Breast epithelium (tissue), 4 donors: ENCODE measurements at places on chromosomes 5 and 9. TPM values are rescaled to one million over a fixed set of nuclear protein-coding genes. Genes with fewer than 3 reads are reported as not detected.

DNA sequence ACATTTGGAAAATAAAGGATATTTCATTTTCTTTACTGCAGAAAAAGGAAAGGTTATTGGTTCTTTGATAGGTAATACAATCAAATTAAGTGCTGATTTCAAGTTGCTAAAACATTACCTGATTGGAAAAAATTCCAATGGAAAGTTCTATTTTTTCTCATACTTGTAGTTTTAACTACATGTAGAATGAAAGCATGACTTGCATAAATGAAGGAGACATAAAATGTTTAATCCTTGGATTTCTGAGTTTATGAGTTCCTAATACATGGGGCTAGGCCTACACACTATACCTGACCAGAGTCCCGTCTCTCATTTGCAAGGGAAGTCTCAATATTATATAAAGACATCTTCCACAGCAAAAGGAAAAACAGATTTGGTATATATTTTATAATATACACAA, 5.2 kb upstream of the MEIKIN start:
- DNase-seq: no peak

GRCh38 chr9:76290555-76290954, 103.7 kb downstream of the RFK start:
- DNase-seq: no peak

DNA sequence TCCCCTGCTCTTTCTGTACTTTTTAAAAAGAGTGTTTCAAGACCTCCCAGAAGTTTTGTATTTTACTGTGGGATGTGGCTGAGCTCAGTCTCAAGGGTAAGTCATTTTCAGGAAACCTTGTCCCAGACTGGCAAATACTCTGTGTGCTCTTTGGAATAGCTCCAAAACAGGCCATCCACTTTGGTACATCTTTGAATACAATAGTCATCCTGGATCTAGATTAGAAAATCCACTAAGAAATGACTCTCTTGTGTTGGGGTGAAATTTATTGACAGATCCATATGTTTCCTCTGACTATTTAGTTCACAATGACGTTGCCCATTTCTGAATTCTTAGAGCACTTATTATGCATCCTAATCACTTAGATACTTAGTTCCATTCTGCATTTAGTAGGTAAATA, 95.2 kb downstream of the PLCXD3 start:
- no peak for DNase-seq

GRCh38 chr5:113376640-113377039, 58.1 kb downstream of the TSSK1B start:
- no peak for DNase-seq

DNA sequence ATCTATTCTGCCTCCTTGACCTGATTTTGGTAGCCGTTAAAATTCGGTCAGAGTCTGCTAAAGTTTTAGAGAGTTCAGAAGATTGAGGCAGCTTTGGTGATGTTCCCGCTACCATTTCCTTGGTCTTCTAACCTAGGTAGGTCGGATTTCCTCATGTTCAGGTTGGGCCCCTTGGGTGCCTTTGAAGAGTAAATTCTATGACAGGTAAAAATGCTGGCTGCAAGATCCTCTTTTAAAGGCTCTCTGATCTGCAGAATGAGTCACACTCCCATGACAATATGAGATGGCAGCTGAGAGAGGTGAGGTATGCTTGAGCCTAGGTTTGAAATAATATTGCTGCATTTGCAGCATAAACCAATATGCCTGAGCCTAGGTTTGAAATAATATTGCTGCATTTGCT, 198.9 kb downstream of the TSSK1B start:
- no peak for DNase-seq

GRCh38 chr5:170076211-170076610, 29.5 kb upstream of the FOXI1 start:
- no peak for DNase-seq

- no peak for DNase-seq
These were observed 38.6 kb downstream of the HTR4 start for GRCh38 chr5:148615644-148616275.

DNA sequence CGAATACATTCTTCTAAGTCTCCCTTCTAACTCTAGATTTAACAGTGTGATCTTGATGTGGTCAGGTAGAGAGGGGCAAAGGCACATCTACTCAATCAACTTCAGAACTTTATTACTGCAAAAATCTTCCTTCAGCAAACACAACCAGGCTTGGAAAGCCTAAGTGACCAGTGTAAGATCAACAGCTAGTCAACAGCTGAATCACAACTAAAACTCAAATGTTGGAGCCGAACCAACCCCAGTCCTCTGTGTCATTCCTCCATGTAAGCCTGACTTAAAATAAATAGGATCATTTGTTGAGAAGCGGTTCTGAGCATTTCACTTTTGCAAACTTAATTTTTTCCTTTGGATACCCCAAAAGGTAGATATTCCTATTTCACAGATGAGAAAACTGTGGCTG, 352.7 kb downstream of the EBF1 start:
- no peak for DNase-seq

DNA sequence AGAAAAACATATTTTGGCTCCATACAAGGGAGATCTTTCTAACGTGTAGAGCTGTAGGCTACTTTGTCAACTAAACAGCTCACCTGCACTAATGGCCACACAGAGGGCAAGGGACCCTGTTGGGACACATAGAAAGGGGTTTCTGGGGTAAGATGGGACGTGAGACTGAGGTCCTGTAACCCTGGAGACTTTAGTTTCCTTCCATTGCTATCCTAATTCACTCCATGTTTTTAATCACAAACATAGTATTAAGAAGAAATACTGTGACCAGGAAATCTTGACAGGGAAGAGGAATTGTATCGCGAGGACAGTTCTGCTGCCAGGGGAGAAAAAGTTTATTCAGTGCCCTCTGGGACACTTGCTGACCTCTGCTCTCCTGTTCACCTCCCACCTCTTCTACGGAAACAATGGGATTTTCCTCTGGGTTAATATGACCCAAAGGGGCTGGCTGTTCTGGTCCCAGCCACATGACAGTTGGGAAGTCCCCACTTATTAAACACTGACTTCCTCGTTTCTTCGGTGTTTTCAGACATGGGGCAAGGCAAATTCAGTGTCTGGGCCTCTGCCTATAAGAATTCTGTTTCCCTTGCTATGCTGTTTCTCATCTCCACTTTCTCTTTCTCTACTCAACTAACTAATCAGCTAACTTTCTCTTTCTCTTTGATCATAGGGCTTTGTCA, 106.9 kb upstream of the SEMA6A start:
- no peak for DNase-seq

- no peak for DNase-seq
These were observed 140.9 kb downstream of the ZNF608 start for GRCh38 chr5:124605541-124605940.

GRCh38 chr9:85942913-85943709, 2.2 kb downstream of the NAA35 start:
- DNase-seq: no peak

- DNase-seq: no peak
These were observed 477.9 kb downstream of the TMEM38B start for GRCh38 chr9:106172265-106172664.

GRCh38 chr5:88108490-88109279, 160.0 kb downstream of the TMEM161B start:
- no peak for DNase-seq

GRCh38 chr9:129270903-129271431, 92.9 kb upstream of the IER5L start:
- DNase-seq: no peak

GRCh38 chr9:108386859-108387384, 468.9 kb downstream of the ACTL7B start:
- no peak for DNase-seq

DNA sequence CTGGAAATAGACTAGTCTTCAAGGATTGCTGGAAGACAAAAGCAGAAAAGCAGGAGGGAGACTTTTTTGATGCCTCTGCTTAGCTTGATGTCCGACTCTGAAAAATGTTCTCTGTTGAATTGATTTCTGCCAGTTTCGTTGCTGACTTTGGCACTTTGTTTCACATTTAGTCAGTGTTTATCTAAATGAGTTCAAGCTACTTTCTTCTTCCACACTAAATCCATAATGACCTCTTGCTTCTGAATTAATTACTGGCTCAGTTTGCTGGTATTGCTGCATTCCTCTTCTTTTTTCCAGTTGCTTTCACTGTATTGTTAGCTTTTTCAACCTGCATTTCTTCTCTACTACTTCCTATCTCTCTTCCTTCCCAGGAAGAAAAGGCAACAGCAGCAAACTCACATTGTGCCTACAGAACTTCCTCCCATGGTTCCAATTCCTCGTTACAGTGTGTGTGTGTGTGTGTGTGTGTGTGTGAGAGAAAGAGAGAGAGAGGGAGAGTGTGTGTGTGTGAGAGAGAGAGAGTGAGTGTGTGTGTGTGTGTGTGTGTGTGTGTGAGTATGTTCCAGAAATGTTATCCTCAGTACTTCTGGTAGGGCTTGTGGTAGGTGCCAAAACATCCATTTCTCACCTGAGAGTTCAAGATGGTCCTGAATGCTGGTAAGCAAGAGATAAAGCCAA, 234.8 kb downstream of the CSNK1G3 start:
- DNase-seq: no peak

GRCh38 chr5:109467058-109467457, 57.3 kb upstream of the PJA2 start:
- DNase-seq: no peak

- DNase-seq: no peak
These were observed 491.0 kb upstream of the C9orf72 start for GRCh38 chr9:28064241-28064815.

DNA sequence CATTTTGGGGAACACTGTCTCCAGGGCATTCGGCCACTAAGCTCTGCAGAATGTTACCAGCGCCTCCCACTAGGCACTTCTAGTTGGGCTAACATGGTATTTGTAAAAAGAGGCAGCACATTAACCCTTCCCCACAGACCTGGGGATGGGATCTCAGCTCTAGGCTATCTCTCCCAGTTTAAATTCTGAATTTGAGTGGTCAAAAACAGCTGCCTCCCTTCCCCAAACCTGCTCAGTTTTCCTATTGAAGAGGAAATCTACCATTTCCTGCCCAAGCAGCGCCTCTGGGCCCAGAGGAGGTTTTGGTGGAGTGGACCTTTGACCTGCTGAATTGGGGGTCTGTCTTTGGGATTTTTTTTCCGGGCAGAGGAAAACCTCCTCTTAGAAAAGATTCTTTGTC, 53.2 kb downstream of the ENC1 start:
- no peak for DNase-seq

- DNase-seq: no peak
These were observed 73.3 kb downstream of the INSYN2B start for GRCh38 chr5:169906745-169907649.

GRCh38 chr9:12699529-12699928, 6.3 kb downstream of the TYRP1 start:
- DNase-seq: no peak

DNA sequence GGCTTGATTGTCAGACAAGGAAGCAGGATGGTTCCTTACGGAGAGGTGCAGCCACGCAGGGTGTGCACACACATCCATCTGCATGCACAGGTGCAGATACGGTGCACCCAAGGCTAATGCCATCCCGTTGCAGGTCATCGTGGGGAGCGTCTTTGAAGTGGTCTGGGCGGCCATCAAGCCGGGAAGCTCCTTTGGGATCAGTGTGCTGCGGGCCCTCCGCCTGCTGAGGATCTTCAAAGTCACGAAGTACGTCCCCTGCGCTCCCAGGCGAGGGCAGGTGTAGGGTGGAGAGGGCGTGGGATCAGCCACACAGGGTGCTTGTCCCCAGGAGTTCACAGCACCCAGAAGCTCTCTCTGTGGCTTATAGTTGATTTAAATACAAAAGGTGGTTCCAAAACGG, 106.4 kb downstream of the CACNA1B start:
- DNase-seq: no peak

DNA sequence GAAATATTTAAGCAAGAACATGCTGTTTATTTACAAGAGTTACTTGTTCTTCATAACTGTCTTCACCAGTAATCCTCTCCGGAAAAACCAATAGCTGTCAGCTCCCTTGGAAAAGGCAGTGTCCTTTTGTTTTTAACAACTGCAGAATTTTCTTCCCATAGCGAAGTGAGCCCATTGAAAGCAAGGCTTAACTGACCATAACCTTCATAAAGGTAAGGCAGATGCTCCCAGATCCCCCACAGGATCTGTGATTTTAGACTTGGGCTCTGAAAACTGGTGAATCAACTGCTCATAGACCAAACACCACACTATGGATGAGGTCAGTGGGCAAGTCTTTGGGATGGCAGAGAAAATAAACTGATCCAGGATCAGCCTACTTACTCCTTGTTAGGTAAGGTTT, 155.0 kb downstream of the GLIS3 start:
- DNase-seq: no peak

- DNase-seq: no peak
These were observed 63.6 kb downstream of the NUP214 start for GRCh38 chr9:131188976-131189375.

GRCh38 chr5:65197531-65198455, 283.9 kb downstream of the ADAMTS6 start:
- DNase-seq: no peak

TAF1L gene
- total RNA-seq: not detected

STK32A gene
- 3.5 TPM for total RNA-seq

SRA1 gene
- total RNA-seq: 24.9 TPM

LIFR gene
- 225 TPM for total RNA-seq

WDR38 gene
- total RNA-seq: 0.33 TPM

RBM18 gene
- 10.4 TPM for total RNA-seq

PTGR1 gene
- total RNA-seq: 87.1 TPM

INSL4 gene
- not detected for total RNA-seq

TSSK1B gene
- 0.73 TPM for total RNA-seq

CAMSAP1 gene
- 29.8 TPM for total RNA-seq

BARX1 gene
- total RNA-seq: not detected
